Activated T-cell treated with anti-CD3 and anti-CD28 coated beads for 48 hours (primary cell): ENCODE measurements at places on chromosomes 3 and 15.

DNA sequence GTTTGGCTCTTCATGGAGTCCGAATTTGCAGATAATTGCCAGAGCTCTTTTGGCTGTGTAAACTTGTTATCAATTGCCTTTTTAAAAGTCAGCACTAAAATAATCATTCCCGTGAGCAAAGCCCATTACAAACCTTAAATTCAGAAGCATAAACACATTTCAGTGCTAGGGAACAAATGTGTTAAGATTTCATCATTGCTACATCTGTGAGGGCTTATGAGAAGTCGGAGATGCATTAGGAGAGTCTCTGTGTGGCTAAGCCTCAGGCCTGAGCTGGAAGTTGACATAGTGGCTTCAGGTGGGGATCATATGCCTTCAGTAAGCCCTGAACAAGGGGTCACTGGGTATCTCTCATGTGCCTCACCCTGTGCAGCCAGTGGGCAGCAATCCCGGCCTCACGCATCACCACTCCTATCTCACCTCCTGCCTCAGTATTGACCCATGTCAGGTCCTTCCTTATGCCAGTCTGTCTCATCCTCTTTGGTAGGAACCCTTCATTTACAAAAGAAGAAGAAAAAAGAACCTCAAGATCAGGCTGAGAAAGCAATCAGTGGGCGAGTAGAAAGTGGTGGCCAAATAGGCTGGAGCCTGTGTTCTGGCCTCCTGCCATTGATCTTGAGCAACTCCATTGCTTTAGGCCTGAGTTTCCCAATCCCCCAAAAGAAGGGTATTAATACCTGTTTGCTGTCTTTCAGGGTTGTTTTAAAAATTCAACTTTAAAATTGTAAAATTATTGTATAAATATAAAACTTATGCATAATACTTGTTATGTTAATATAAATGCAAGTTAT is 233.5 kb downstream of the IL20RB start:
- no peak for DNase-seq

GRCh38 chr3:83002869-83003445 is 1241.5 kb upstream of the GBE1 start:
- DNase-seq: no peak

DNA sequence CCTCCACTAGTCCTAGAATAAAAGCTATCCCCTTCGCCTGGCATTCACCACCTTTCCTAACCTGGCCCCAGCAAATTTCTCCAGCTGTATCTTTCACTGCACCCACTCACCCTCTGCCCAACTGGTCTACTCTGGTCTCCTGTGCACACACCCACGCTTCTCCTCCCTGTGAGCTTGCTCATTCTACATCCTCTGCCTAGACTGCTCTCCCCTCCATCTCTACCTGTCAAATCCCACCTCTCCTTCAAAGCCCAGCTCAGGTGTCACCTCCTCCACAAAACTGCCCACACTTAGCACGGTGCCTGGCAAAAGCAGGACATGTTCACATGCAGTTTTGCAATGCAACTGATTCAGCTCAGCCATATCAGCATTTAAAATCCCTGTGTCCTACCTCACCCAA is 45.8 kb upstream of the NTRK3 start:
- DNase-seq: no peak

DNA sequence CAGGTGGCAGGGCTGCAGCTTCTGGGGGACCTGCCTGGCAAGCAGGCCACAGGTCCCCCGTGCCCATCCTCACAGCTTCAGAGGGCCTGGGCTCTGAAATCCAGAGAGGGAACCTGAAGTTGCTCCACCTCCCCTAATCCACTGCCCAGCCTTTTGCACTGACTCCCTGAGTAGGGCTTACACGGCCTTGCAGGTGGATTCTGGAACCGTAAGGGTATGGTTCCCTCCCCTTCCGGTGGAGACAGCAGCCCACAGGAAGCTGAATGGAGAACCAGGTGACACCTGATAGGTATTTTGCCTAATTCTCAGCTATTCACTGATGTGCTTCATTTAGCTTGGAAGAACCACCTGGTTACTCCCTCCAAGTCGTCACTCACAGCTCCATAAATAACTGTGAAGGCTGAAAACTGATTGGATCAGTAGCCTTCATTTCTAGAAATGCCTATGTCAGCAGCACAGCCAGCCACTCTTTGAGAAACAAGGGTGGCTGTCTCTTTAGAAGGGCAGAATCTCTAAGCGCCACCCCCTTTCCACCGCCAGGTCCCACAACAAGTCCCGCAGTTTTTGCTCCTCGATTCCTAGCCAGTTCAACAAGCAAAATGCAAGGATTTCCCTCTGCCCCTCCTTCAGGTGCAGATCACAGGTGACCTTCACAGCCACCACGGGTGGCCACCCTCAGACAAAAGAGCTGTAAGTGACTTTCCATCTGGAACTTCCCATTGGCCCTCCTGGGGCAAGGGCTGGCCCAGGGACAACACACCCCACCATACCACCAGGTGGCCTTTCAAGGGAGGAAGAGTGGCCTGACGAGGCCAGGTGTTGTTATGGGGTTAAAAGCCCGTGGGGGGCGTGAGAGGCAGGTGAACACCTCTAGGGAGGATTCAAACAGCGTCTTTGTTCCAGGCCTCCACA is 112.9 kb downstream of the SEC22A start:
- DNase-seq: no peak

DNA sequence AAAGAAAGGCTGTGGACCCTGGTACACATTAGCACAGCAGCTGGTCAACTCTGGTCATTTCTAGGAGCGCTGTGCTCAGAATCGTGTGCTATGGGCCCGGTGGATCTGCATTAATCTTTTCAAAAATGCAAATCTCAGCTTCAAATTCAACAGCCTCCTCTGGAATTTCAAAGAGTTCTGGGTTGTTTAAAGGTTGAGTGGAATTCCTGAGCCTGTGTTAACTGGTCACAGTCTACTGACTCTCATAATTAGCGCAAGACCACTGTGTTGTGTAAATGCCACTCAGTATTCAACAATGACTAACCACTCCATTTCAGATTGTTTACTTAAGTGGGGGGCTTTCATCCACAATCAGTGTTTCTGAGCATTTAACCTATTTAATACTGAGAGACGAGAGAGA is 2.7 kb upstream of the ARNT2 start:
- no peak for DNase-seq

- no peak for DNase-seq
Measured at GRCh38 chr15:62047282-62047827, 12.9 kb downstream of the VPS13C start.

GRCh38 chr3:187150186-187150585 is 10.9 kb upstream of the RPL39L start:
- DNase-seq: no peak

- DNase-seq: no peak
Measured at GRCh38 chr3:133832802-133833144, 27.2 kb downstream of the SRPRB start.

- DNase-seq: no peak
Measured at GRCh38 chr3:70256566-70256965, 55.9 kb downstream of the MDFIC2 start.

GRCh38 chr3:122416966-122417365 is 1.1 kb upstream of the WDR5B start:
- no peak for DNase-seq

- no peak for DNase-seq
Measured at GRCh38 chr3:196016485-196016884, 65.4 kb downstream of the TFRC start.

DNA sequence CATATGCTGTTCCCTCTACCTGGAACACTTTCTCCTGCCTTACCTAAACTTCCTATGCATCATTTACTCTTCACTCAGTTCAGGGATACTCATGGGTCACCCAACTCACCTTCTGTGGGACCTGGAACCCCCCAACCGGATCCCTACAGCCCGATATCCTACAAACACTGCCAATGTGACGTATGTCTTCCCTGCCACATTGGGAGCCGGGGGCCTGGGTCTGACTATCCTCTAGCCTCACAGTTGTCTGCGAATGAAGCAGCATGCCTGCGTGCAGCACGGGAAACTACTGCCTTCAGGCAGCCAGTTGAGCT is 405 bp downstream of the NPRL2 start:
- no peak for DNase-seq
